ENCODE measurements at places on chromosomes 5 and 9.

- DNase-seq = no peak
These were observed 23.0 kb upstream of the SLC6A3 start for GRCh38 chr5:1468247-1468612.

GRCh38 chr9:133877327-133877726 lies 114.8 kb downstream of the VAV2 start:
- DNase-seq = no peak

DNA sequence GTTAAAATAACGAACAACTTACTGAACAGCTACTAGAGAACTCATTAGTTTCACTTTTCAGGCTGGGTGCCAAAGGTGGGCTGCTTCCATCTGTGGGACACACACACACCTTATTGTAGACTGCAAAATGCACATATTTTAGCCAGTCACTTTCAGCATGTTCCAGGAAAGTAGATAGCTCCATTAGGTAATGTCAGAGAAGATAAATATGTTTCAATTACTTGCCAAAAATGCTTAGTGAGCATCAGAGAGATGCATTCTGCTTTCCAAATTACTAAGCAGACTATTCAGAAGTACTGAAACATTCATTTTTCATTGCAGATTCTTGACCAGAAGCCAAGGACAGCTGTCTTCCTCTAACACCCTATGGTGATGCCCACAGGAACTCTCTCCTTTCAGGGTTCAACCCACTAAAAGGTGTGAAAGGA lies 56.2 kb upstream of the APC start:
- no peak for DNase-seq

DNA sequence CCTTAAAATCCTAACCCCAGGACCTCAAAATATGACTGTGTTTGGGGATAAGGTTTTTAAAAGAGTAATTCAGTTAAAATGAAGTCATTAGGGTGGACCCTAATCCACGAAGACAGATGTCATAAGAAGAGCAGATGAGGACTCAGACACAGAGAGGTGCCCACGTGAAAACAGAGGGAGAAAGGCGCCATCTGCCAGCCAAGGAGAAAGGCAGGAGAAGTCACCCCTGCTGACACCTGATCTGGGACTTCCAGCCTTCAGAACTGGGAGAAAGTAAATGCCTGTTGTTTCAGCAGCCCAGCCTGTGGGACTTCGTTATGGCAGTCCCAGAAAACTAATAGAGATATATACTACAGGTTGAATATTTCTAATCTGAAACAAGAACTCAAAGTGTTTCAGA lies 67.4 kb downstream of the ROR2 start:
- no peak for DNase-seq

GRCh38 chr9:111910428-111910827 lies 13.8 kb downstream of the UGCG start:
- DNase-seq = no peak

DNA sequence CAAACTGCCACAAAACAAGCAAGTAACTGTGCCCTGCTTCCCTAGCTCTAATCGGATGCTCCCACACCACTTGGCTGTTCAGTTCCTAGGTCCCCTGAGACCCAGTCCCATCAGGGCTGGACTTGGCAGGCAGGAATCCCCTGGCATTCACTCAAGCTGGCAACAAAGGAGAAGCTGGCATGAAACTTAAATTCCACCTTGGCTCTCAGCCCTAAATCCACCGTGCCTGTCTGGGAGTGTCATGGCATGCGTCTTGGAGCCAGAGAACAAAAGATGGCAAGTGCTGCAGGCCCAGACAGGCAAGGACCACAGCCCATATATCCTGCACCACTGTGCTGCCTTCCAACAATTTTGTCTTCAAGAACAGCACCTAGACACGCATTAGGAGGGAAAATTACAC lies 38.2 kb downstream of the ETF1 start:
- no peak for DNase-seq
